GM23248 (cell line): ENCODE measurements at places on chromosomes 3 and 15.

GRCh38 chr3:114660124-114660523, 366.3 kb downstream of the TIGIT start:
- peak; percentile 48 for DNase-seq

DNA sequence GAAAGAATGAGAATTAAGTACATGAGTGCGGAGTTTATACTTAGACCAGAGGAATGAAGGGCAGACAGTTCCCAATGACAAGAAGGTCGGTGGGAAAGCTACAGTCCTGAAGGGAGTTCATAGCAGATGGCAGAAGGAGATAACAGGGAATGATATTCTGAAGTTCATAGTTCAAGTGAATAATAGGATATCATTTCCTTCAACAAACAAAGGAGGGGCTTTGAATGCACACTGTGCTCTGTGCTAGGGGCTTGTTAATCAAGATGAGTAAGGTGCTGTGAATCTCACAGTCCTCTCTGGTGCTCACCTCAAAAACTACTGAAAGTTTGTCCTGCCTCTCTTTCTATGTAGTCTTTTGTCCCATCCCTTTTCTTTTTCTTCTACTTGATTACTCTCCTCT, 41.9 kb downstream of the SIDT1 start:
- DNase-seq = no peak

- no peak for DNase-seq
These were observed 11.8 kb downstream of the ADGRG7 start for GRCh38 chr3:100621251-100621650.

- DNase-seq = no peak
These were observed 285.1 kb downstream of the LPP start for GRCh38 chr3:188439080-188439479.

DNA sequence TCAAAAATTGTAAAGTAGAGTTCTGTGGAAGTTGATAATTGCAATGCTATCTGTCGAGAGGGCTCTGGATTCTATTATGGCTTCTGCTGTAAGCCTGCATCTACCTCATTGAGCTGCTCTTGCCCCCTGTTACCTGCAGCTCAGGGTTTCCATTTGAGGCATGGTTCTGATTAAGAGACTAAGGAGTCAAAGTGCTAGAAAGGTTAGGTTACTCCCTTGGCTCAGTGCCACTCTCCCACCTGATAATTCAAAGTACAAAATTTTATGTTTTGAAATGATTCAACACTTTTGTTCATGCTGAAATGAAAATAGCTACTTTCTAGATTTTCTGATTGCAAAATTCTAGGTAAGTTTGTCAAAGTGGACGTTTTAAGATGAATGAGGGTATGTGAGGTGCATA, 220.5 kb upstream of the SATB1 start:
- no peak for DNase-seq

DNA sequence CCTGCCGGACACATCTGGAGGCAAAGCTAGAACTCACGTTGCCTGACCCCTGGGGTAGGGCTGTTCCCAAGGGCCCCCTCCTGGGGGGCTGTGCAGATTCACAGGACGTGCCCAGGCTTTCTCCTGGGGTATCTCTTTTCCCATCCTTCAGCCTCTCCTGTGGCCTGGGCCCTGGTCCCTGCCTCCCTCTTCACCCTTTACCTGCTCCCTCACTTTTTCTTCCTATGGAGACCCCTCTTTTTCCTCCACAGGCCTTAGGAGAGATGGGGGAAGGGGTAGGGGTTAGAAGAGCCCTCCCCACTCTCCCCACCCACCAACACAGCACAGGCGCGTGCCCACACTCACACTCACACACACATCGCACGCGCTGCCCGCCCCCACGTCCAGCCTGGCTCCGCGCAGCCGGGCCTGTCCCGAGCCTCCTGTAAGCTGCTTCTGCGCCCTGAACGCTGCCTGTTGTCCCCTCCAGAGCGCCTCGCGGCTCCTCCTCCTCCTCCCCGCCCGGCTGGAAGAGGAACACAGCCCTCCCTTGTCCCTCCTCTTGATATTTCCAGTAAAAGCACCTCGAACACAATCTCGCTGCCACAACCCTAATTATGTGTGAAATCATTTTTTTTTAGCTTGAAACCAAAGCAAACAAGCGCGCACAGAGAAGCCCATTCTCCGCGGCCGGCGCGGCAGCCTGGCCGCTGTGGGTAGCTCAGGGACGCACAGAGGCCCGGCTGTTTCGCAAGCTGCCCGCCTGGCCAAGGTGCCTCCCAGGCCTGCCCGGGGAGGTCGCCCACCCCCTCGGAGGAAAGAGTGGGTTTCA, 33.9 kb upstream of the ACAN start:
- peak; percentile 15 for DNase-seq

GRCh38 chr3:124887177-124887931, at the start of gene ITGB5:
Gene ITGB5 (minus strand): TSS chr3:124887365. CDS start chr3:124887000, 365 bp downstream.
- peak; percentile 91 for DNase-seq

DNA sequence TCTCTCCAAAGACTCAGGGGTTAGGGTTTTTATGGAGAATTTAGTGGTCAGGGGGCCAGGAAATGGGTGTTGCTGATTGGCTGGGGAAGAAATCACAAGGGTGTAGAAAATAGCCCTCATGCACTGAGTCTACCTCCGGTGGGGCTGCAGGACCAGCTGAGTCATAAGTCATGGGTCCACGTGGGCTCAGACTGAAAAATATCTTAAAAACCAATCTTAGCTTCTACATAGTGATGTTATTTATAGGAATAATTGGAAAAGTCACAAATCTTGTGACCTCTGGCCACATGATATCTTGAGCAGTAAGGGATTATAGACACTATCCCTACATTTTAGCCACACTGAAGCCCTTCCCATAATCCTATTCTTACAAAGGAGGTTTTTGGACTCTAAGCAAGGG, 224.0 kb downstream of the DPH6 start:
- DNase-seq = no peak

- DNase-seq = peak; percentile 26
These were observed 809.2 kb downstream of the NAALADL2 start for GRCh38 chr3:175668300-175668699.

DNA sequence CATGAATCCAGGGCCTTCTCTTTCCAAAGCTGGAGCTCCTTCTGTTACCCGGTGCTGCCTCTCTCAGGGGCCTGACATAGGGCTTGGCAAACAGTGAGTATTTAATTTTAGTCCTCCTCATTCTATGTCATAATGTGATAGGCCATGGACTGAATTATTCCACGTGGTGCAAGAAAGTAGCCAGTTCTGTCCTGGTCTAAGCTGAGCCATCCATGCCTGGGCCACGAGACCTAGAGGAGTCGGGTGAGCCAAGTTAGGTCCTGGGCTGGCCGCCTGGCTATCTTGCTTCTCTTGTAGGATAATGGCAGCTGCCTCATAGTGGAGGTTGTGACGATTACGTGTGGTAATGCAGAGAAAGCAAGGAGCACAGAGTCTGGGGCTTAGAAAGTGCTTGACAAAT, 170.6 kb downstream of the FAM43A start:
- DNase-seq = no peak

- no peak for DNase-seq
These were observed 32.6 kb downstream of the POMGNT2 start for GRCh38 chr3:43073116-43073835.

DNA sequence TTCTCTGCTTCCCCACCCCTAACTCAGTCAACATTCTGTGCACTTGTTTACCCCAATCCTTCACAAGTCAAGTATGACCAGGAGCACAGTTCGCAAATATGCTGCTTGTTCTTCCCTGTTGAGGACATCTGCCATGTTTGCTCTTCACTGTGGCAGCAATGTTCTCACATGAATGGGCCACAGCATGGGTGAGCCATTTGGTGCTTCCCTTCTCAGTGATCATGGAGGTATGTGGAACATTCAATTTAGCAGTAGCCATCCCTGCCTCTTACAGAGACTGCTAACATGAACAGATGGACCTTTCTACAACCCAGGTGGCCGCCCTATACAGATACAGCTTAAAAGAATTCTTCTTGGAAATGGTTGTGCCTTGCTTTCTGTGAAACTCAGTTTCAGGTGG, 660.1 kb upstream of the SGO1 start:
- no peak for DNase-seq
